ENCODE measurements at places on chromosomes 12 and 14.
A peak's percentile ranks its signal among the peaks of the same experiment; 100 is the strongest.

DNA sequence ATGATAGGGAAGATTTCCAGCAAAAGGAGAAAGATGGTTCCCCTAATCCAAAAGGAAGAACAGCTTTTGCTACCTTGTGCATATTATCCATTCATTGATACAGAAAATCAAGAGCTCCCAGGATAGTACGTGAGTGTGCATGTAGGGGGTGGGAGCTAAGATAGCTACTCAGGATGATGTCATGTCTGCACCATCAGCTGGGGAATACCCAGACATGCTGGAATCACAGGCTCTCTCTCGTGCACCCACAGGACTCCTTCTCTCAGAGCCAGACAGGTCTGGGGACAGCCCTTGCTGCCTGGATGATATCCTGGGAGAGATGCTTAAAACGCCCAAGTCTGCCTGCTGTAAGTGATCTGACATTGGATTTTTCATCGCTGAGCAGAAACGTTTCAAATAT lies 38.9 kb downstream of the FOXN3 start:
- DNase-seq, result no peak

DNA sequence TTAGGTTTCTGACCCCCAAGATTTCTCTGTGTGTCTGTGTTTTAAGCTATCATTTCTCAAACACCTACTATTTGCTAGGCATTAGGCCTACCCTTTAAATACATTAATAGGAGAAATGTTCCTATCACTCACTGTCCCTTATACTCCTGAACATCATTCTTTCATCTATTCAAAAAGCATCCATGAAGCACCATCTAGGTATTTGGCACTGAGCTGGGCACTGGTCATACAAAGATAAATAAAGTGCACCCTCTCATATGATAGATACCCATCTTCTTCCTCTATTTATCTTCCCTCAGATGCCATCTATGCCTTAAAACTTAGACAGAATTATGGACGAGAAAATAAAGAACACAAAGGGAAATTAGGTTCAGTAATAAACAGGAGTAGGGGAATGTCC lies 20.4 kb downstream of the SIX1 start:
- DNase-seq, result no peak

GRCh38 chr12:68867606-68868005 lies 59.6 kb downstream of the MDM2 start:
- DNase-seq, result no peak

GRCh38 chr14:76924371-76925096 lies 98.3 kb downstream of the LRRC74A start:
- peak; percentile 64 for DNase-seq

GRCh38 chr12:106418970-106419369 lies 61.4 kb downstream of the POLR3B start:
- DNase-seq, result no peak

GRCh38 chr14:52836063-52836462 lies 44.7 kb upstream of the GNPNAT1 start:
- DNase-seq, result no peak

GRCh38 chr14:67240168-67240932 lies 885 bp upstream of the PALS1 start:
- DNase-seq, result peak; percentile 60

DNA sequence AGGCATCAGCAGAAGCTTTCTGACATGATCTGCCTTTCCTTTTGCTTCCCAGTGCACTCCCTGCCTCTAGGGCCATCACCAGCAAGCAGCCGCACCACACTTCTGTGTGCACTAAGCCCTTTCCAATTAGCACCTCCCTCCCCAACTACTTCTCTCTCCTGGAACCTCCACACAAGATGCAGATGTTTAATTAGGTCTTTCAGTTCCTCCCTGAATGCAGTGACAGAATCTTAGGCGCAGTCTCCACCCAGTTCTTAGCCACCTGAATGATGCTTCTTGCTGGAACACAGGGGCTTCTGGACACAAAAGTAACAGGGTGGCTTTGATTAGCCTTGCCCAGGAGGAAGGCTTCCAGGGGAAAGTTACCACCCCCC lies 32.9 kb downstream of the NIN start:
- no peak for DNase-seq

DNA sequence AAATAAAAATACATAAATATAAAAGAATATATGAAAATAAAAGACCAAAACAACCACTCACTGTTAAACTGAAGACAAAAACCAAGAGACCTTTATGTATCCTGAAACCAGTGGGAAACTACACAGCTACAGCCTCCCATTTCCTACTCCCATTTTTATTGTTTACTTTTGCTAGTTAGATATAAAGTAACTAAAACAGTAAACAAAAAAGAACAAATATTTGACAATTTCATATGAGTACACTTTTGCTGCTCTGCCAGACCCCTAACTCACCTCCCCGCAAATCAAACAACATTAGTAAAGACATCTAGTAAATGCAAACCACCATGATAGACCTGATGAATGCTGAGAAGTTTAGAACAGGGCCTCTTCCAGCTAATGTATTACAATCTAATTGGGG lies 97.1 kb downstream of the BCL2L14 start:
- DNase-seq, result no peak

DNA sequence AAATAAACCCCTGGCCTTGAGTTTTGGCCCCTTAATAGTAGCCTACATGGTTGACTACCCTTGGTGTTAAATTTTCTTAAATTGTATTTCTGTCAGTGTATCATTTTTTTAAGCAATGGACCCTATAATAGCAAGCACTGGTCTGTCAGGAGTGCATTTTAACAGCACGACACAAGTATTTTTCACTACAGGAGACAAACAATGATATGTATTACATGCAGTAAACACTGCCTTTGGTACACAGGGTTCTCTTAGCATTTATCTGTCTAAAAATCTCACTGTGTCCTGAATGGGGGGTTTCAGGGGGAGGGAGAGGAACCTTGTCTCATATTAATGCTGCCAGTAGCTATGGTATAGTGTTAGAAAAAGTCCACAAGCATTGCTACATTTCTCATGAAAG lies 18.4 kb downstream of the LMO3 start:
- DNase-seq, result no peak

- no peak for DNase-seq
Observed at GRCh38 chr14:22448905-22449599, 140.0 kb downstream of the DAD1 start.

DNA sequence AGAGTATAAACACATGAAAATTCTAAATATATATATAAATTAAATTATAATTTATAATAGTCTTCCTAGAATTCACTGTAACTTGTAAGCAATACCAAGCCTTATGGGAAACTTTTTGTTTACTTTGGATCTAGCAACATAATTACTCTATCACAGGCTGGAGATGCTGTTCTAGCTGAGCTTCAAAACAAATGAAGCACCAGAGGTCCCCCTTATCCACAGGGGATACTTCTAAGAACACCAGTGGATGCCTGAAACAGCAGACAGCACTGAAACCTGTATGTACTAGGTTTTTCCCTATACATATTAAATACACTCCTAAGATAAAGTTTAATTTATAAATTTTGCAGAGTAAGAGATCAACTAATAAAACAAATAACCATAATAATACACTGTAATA lies 96.6 kb downstream of the CDK17 start:
- no peak for DNase-seq

Measured in activated naive CD4-positive, alpha-beta T cell treated with anti-CD3 and anti-CD28 coated beads, Interleukin-2, amount 10 ng/mL, durations not matched to agents 7 days and 5 days (primary cell).